ENCODE measurements at places on chromosomes 12 and 14. TPM values are rescaled to one million over a fixed set of nuclear protein-coding genes. Genes with fewer than 3 reads are reported as not detected.

The PPP1R1A gene
- total RNA-seq = not detected

The KRT6C gene
- total RNA-seq = 11.7 TPM

The ADAMTS20 gene
- not detected for total RNA-seq

The PDE3A gene
- not detected for total RNA-seq

The DCAF5 gene
- 15.7 TPM for total RNA-seq

The ACRBP gene
- total RNA-seq = 0.16 TPM

The CEP170B gene
- total RNA-seq = 41.1 TPM

The ANGEL1 gene
- 8.4 TPM for total RNA-seq

The SSPN gene
- 0.57 TPM for total RNA-seq

The RFX4 gene
- total RNA-seq = not detected

The PZP gene
- total RNA-seq = not detected

The BATF gene
- not detected for total RNA-seq

The SPIC gene
- total RNA-seq = not detected

The TMEM132C gene
- not detected for total RNA-seq

The MYF5 gene
- not detected for total RNA-seq

The ACOT6 gene
- total RNA-seq = not detected

The PROX2 gene
- not detected for total RNA-seq

The BHLHE41 gene
- 0.19 TPM for total RNA-seq

The KRT74 gene
- not detected for total RNA-seq

The PHC1 gene
- 16.9 TPM for total RNA-seq

The PTPRR gene
- not detected for total RNA-seq

The OR4E2 gene
- total RNA-seq = not detected

The RNF41 gene
- total RNA-seq = 58.7 TPM

The KANSL2 gene
- 52.6 TPM for total RNA-seq

The SLCO1B3 gene
- total RNA-seq = not detected

The GRIP1 gene
- total RNA-seq = 4.7 TPM

The P2RX2 gene
- total RNA-seq = not detected

The CDK2 gene
- 50.3 TPM for total RNA-seq
